ENCODE measurements at places on chromosomes 4 and X.

GRCh38 chr4:25313201-25313895, 774 bp downstream of the ZCCHC4 start:
- DNase-seq: no peak

DNA sequence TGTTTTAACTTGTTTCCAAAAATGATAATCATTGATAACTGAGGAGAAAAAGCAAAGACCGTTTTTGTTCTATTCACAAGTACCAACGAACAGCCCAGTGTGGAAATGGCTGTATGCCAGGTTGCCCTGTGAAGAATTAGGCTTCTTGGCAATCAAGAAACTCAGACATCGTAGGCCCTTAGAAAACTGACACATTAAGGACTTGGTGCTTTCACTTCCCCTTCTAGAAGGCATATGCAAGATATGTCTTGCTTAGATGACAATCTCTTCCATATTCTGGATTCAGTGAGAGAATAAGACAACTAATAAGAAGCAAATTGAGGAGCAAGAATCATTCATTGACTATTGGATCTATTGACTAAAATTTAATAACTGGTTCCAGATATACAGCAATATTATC, 56.6 kb downstream of the ANAPC10 start:
- DNase-seq: no peak

GRCh38 chr4:117357866-117358265, 272.5 kb upstream of the TRAM1L1 start:
- DNase-seq: no peak

DNA sequence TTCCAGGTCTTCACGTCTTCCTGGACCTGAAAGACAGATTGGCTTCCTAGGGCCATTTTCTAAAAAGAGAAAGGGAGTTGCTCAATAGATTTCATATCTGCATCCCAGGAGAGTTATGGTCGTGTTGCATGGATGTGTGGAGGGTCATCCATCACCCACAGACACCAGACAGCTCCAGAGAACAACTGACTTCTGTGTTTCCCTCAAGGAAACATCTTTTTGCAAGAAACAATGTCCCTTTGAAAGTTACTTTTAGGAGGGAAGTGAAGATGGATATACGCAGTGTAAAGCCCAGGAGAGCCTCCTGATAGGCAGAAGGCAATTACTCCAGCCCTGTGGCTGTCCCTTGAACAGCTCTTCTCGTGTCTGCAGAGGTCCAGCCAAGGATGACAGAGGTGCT, 108.3 kb downstream of the CLNK start:
- no peak for DNase-seq

GRCh38 chrX:74509989-74510388, 88.7 kb downstream of the SLC16A2 start:
- no peak for DNase-seq

- no peak for DNase-seq
Measured at GRCh38 chr4:183960962-183961541, 55.9 kb downstream of the STOX2 start.
